Muscle of arm (tissue), 14 donors: ENCODE measurements at places on chromosomes 7 and 10.

DNA sequence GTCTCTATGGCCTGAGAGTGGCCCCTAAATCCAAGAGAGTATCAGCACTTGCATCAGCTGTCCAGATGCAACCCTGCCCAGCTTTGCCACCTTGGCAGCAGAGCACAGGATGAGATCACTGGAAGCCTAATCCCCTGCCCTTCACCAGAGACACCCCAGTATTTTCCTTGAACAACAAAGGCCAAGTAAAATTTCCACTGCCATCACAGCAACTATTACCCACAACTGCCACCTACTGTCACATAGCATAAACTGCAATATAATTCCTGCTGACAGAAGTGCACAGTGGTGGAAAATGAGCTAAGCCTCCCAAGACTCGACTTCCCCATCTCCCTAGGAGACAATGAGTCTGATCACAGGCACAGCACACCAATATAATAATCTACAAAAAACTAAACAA, 462.8 kb upstream of the ZWINT start:
- no peak for DNase-seq

DNA sequence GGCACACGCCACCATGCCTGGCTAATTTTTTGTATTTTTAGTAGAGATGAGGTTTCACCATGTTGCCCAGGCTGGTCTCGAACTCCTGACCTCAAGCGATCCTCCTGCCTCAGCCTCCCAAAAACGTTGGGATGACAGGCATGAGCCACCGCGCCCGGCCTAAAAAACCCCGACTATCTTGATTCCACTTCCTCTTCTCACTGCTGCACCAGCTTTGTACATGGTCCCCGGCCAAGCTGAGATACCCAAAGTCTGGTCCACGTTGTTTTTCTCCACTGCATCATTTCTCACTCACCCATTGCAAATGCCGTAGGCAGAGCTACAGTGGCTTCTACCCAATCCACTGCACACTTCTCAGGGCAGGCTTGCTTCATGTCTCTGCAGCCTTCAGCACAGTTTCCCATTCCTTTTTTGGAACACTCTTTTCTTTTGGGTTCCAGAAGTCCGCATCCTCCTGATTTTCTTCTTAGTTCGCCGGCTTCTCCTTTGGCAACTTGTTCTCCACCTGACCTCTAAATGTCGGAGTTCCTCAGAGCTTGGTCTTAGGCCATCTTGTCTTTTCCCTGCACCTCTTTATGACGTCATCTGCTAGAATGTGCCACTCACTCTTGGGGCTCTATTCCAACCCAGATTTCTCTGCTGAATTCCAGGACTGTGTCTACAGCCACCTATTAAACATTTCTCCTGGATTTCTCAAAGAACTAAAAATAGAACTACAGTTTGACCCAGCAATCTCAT, 6.0 kb upstream of the GNB2 start:
- DNase-seq = no peak

- no peak for DNase-seq
These were observed 21.6 kb downstream of the SFTPD start for GRCh38 chr10:79927111-79927828.

DNA sequence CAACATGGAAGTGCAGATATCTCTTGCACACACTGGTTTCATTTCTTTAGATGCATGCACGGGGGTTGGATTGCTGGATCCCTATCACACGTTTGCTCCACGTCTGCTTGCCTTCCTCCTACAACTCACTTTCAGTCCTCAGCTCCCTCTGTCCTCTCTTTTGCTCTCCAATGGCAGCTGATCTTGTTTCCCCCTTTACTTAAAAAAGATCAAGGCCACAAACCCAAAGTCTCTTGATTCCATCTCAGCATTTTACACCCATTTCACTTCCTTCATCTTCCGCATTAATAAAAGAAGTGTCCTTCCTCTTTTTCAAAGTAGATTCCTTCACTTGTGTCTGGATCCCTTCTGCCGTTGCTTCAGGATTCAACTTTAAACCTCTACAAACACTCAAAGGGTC, 245.2 kb downstream of the DOCK4 start:
- DNase-seq = no peak

DNA sequence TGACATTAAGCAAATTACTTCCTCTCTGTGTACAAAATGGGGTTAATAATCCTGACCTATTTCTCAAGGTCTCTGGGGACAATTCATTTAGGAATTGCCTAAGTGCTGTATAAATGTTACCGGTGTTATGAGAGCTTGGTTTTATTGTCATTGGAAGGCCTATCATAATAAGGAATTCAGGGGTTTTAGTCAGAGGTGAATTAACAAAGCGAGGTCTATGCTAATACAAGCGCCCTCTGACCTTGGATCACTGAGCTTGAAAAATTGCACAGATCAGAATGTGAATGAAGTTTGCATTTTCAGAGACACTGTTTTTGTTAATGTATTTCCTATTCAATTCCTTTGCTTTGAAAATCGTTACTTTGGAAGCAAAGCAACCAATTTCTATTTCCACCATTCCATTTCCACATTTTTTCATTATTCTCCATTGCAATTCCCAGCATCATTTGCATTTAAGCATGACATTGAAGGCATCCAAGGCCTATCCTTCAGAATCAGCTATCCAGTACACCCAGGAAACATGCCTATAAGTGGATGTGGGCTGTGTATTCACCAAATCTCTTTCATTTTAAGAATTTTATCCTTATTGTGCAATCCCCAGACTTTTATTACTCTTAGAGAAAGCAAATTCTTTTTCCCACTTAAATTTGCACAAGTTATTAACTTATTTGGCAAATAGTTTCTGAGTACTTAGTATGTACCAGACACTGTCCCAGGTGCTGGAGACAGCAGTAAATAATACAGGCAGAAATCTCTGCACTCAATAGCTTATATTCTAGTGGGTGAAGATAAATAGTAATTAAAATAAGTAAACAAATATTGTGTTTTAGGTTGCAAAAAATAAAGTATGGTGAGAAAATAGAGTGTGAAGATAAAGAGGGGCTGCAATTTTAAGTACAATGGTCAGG, 133.1 kb downstream of the NRCAM start:
- no peak for DNase-seq

DNA sequence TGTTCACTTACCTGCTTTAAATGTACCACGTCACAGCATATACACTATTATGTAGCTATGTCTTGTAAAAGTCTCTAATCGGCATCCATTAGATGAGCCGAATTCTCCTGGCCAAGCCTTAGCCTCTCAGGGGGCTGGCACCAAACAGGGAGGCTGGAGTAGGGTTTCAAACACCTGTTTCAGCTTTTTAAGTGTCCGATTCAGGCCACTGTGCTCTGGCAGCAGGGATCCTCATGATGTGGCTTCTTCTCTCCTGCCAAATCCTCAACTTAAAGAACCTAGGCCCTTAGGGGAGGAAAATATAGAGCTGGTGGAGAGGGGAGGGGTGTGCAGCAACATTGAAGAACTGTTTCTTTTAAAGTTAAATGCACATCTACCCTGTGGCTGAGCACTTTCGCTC, 68.5 kb upstream of the NFKB2 start:
- peak; percentile 49 for DNase-seq

DNA sequence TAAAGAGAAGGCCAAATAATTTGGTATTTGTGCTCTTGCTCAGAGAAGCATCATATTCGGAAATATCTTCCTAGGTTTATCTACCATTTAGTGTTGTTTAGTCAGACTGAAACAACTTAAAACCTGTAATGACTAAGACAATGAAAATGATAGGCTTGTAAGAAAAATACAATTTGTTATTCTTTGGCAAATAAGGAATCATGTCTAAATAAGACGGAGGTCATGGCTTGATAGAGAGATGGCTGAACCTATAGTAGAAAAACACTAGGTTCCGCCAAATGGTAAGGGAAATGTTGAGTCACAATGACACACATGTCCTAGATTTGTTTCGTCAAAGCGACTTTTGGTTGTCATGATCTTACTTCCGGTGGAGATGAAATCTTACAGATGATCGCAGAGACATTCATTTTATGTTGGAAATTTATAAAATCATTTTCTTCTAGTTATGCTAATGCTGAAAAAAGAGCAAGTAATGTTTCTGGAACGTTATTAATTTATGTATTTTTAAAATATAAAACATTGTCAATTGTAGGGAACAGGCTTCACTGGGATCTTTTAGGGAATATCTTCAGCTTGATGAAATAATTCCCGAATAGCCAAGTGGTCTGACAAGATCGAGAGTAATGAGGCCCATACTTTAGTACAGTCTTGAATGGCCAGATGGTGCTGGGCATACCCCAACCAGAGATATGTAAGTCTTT, 1.0 kb downstream of the SRGN start:
- no peak for DNase-seq

GRCh38 chr7:105279688-105280007, 109.1 kb downstream of the SRPK2 start:
- no peak for DNase-seq

- peak; percentile 87 for DNase-seq
These were observed 1.6 kb downstream of the KLHDC10 start for GRCh38 chr7:130071701-130072622.

GRCh38 chr10:125961743-125962142, 65.4 kb downstream of the FANK1 start:
- DNase-seq = no peak

- no peak for DNase-seq
These were observed 1.6 kb downstream of the PWWP2B start for GRCh38 chr10:132398566-132398991.

- DNase-seq = no peak
These were observed 45.1 kb upstream of the ZPBP start for GRCh38 chr7:50138101-50138500.

DNA sequence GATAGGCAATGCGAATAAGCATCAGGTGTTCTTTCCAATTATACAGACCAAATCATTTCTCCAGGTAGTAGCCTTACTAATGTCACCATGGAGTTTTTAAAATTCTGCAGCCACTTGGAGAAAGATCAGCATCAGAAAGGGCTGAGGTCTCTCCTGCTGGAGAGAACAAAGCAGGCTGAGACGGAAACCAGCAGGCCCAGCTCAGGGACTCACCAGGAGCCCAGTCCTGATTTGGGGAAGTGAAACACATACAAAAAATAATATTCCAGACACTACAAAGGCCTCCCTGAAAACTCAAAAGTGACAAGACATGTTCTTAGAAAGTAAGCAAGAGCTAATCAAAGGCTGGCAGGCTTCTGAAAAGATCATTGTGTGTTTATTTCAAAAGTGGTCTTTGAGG, 207.1 kb upstream of the GHITM start:
- no peak for DNase-seq

- no peak for DNase-seq
These were observed 11.7 kb downstream of the MAT1A start for GRCh38 chr10:80277567-80278250.

DNA sequence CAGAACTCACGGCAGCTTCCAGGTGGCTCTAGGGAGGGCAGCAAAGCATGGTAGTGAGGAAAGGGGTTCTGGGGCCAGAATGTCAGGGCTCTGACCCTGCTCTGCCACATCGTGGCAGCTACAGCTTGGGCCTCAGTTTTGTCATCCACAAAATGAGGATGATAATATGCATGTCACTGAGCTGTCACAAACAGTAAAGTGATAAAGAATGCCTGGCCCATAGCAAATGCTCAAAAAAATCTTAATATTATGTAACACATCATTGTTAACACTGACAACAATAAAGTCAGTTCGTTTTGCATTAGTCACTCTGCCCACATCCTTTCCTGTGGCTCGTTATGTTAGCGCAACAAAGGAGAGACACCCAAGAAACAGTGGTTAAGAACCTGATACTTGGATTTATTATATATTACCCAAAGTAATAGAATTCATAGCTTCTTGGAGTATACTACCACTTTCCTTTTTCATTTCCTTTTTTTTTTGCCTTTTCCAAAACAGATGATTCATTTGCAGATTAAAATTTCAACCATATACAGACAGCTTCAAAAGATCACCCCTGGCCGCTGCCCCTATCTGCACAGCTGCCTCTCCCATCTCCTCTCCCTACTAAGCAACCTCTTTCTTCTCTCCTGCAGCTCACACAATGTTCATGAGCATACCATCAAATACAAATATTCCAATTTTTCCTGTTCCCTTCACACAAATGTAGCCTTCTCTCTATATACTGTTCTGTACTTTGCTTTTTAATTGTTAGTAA, 45.5 kb upstream of the DDC start:
- DNase-seq = no peak

- DNase-seq = no peak
These were observed 10.8 kb upstream of the JCAD start for GRCh38 chr10:30070001-30070685.

DNA sequence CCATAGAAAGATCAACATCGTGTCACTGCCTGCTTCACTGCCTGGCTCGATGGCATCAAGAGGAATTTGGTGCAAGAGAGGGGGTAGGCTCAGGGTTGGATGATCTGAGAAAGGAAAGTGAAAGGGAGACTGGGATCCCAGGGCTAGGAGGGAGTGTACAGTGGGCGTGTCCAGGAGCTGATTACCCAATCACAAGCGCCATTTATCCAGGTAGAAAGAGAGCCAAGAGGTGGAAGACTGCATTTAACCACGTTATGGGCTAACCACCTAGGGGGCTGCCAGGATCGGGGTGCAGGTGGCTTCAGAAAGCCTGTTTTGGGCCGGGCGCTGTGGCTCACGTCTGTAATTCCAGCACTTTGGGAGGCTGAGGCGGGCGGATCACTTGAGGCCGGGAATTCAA, 10.3 kb downstream of the PODXL start:
- no peak for DNase-seq

- DNase-seq = no peak
These were observed 76.6 kb upstream of the PDGFA start for GRCh38 chr7:596071-596818.

DNA sequence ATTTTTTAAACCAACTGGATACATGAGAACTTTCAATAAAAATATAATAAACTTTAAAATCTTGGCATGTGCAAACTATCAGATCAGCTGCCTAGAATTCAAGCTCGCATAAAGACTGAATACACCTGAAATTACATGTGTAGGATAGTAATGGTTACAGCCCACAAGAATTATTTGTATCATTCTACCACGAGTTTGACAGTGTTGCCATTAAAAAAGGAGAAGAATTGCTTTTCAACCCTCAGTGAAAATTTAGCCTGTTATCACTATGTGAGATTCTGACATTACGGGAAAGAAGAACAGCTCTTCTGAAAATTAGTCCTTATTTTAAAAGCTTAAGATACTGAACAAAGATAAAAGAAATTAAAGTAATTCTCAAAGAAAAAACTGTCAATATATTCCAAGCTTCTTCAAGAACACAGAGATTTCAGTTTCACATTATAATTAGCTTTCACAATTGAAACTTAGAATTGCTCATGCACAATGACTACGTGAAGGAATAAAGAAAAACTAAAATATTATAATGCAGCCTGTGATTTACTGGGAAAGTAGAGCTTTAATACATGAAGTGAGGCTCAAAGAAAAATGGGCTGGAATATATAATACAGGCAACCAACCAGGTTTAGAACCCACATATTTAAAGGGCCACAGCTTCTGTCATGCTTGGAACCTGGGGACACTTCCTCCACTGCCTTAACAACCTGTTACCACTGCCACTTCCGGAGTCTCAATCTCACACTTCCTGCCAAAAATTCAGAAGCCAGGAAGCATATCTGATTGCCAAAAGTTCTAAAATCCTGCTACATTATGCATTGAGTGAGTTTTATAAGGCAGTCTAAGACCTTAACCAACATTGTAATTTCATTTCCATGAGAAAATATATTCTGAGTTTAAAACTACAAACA, 23.2 kb downstream of the TPK1 start:
- DNase-seq = no peak

GRCh38 chr7:10128748-10129147, 844.9 kb upstream of the PHF14 start:
- peak; percentile 1 for DNase-seq

GRCh38 chr7:92872701-92873100, 36.3 kb upstream of the CDK6 start:
- no peak for DNase-seq

GRCh38 chr10:16960551-16960950, 143.3 kb upstream of the RSU1 start:
- no peak for DNase-seq

- no peak for DNase-seq
These were observed 54.2 kb downstream of the DNAJC12 start for GRCh38 chr10:67783606-67784294.
